Activated naive CD8-positive, alpha-beta T cell treated with anti-CD3 and anti-CD28 coated beads for 36 hours (primary cell): ENCODE measurements at places on chromosomes 13 and 19.
A peak's percentile ranks its signal among the peaks of the same experiment; 100 is the strongest.

- peak; percentile 33 for DNase-seq
These were observed 26.3 kb downstream of the CYP4F2 start for GRCh38 chr19:15871570-15871969.

- no peak for DNase-seq
These were observed 27.6 kb downstream of the MAU2 start for GRCh38 chr19:19348266-19348665.

- DNase-seq, result no peak
These were observed 3.4 kb upstream of the WIZ start for GRCh38 chr19:15453091-15453578.

DNA sequence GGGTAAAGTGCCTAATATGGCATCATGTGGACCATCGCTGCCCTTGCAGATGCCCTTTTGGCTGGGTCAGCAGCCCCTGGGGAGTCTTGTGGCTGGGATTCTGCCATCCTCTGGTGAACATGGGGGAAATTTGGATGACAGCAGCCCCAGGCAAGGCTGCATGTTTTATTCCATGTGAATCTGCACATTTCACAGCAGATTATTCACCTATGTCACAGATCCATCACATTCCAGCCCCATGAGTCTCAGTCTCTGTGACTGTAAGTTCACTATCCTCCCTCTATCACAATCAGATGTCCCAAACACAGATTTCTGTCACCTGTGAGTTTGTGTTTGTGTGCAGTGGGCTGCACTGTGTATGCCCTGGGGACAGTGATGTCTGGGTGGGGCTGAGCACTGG lies 36.8 kb upstream of the PSG9 start:
- DNase-seq, result no peak

DNA sequence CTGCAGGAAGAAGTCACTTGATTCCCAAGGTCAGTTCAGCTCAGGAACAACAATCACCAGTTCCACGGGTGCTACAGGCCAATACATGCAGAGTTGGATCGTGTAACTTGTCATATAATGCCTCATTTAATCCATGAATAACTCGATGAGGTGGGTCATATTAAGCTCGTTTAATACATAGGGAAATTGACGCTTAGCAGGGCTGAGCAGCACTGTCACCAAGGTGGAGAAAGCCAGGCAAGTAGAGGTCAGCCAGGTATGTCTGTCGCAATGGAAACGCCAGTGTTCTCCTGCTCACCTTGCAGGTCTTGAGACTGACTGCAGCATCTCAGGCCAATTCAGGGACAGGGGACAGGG lies 52.3 kb downstream of the CCDC70 start:
- no peak for DNase-seq

- DNase-seq, result no peak
These were observed 20.8 kb downstream of the URI1 start for GRCh38 chr19:29962793-29963192.

- no peak for DNase-seq
These were observed 5.7 kb downstream of the PGPEP1 start for GRCh38 chr19:18346091-18346490.

GRCh38 chr19:2500156-2500555 lies 24.2 kb downstream of the GADD45B start:
- DNase-seq, result no peak

DNA sequence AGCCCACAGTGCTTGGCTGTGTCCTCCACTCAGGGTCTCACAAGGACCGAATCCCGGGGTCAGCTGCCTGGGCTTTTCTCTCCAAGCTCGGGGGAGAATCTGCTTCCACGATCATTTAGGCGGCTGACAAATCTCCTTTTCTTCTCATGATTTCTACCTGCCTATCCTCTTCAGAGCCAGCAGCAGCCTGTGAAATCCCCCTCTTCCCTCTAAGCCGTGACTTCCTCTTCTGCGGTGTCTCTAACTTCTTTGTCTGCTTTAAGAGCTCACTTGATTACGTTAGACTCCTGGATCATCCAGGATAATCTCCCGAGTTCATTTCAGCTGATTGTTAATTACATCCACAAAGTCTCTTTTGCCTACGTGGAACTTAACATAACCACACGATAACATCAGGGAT lies 22.5 kb upstream of the ZNF845 start:
- no peak for DNase-seq

- peak; percentile 71 for DNase-seq
These were observed 19.0 kb upstream of the GPI start for GRCh38 chr19:34345947-34346351.

GRCh38 chr19:32811151-32811550 lies 58.4 kb downstream of the SLC7A9 start:
- DNase-seq, result no peak

GRCh38 chr13:103878891-103879605 lies 812.8 kb upstream of the SLC10A2 start:
- no peak for DNase-seq

GRCh38 chr13:34767778-34768177 lies 174.3 kb upstream of the NBEA start:
- DNase-seq, result no peak

GRCh38 chr13:49643035-49643646 lies 14.8 kb downstream of the ARL11 start:
- no peak for DNase-seq

- no peak for DNase-seq
These were observed 22.8 kb upstream of the ITM2B start for GRCh38 chr13:48210178-48210577.

- no peak for DNase-seq
These were observed 35.1 kb downstream of the USPL1 start for GRCh38 chr13:30652746-30653386.

- no peak for DNase-seq
These were observed 17.9 kb downstream of the ACTN4 start for GRCh38 chr19:38665219-38665931.

GRCh38 chr19:16355293-16356043 lies 30.8 kb downstream of the KLF2 start:
- no peak for DNase-seq

DNA sequence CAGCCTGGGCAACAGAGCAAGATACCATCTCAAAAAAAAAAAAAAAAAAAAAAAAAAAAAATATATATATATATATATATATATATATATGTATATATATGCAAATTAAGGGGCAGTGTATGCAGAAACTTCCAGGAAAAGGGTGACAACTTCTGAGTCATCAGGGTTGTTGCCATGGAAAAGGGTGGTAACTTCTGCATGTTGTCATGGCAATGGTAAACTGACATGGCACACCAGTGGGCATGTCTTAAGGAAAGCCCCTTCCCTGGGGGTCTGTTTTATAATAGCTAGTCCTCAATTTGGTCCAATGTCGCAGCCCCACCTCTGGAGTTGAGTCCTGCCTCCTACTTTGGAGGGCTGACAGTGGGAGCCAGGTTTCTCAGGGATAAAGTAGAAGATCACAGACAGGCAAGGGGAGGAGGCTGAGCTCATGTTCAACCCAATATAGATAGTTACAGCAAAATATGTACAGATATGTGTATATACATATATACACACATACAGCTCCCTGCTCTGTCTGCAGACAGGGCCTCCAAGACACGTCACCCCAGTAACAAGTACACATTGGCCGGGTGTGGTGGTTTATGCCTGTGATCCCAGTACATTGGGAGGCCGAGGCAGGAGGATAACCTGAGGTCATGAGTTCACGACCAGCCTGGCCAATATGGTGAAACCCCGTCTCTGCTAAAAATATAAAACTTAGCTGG lies 7.2 kb upstream of the FCHO1 start:
- DNase-seq, result peak; percentile 30

DNA sequence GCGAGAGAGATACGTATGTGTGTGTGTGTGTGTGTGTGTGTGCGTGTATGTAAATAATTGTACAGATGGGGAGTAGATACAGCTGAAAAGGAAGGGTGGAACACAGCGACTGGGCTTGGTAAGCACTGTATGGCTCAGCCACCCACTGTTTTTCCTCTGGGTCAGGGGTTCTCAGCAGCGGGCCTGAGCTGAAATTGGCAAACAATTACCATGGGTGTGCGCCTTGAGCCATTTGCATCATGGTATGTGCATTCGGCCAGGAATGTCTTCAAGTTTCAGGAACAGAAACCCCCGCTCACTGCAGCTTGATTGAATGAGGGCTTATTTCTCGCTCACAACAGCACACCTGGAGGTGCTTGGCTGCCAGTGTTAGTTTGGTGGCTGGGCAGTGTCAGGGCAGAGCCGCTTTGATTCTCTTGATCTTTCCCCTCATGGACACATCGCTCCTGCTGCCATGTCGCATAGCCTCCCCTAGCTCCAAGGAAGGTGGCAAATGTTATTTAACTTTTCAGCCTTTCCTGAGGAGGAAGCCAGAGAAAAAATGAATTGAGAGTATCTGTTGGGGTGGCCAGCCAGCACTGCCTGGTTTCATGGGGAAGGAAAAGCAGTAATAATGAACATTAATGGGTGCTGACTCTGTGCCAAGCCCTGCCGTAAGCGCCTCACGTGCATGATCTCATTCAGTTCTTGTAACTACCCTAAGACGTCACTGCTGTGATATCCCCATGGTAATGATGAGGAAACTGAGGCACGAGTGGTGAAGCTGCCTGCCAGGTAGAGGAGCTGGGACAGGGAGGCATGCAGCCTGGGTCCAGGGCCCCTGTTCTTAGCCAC lies 126.9 kb downstream of the SIPA1L3 start:
- DNase-seq, result no peak

DNA sequence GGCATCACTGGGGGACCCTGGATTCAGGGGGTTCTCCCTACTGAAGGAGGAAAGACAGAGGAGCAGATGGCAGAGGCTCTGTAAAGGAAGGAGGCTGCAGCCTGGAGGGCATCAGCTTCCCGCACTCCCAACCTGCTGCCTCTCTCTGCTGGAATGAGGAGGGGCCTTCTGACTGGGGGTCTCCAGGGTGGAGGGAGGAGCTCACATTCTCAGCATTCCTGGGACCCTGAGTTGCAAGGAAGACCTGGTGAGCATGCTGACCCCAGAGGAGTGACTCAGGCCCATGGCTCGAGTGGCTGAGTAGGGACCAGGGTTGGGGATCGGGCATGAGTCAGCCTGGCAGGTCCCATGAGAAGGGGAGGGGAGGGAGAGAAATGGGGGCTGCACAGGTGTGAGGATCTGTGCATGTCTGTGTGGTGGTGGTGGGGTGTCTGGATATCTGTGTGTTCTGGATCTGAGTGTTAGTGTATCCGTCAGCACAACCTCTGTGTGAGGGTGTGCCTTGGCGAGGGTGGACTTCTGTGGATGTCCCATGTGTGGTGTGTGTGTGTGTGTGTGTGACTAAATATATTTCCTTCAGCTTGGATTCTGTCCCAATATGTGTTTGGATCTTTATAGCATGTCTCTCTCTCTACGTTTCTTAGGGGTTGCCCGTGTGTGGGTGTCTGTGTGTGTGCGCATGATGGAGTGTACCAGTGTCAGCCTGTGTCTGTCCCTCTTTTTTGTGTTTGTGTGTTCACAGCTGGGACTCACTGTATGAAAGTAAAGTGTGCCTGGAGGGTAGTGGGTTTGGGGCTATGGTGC lies 4.6 kb downstream of the AXL start:
- DNase-seq, result peak; percentile 12

- no peak for DNase-seq
These were observed 1179.8 kb downstream of the SLITRK1 start for GRCh38 chr13:82702513-82702912.

DNA sequence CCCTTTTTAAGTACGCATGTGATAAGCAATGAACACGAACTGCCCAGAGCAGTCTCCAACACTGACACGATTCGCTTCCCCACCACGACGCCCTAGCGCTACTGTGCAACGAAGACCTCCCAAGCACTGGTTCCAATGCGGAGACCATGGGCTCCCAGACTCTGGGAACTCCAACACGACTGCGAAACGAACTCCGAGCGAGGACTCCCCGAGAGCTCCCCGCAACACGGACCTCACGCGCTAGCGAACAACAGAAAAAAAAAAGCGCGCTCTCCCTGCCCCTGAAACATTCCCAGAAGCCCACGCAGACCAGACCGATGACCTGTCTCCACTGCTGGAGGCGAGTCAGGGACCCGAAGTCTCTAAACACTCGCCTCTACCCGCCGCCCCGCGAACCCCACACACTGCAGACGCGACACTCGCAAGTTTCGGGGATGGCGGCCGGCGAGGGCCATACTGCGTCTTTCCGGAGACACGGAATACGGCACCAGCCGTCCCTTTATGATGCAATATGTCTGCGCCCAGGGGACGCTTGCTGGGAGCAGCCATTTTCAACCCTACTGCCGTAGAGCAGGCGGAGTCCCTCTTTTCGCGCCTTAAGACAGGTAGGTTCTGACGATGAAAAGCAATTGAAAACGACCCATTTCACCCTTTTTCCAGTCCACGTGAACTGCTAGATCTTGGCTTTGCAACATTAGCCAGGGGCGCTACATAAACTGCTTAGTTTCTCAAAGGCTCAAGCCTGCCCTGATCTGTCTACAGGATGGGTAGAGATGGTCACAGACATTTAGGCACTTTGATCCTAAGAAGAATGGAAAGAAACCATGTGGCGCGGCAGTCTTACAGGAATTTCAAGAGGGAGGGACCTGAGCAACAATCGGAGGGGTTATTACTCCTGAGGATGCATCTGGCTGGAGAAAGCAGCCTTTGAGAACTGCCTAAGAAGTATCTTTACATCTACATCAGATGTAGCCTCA lies at the start of gene ZNF577:
Gene ZNF577, minus strand, starts transcription at position 430 of the 977 bp plus-strand sequence. CDS start 7,569 bp downstream, outside the sequence.
- DNase-seq, result peak; percentile 83

DNA sequence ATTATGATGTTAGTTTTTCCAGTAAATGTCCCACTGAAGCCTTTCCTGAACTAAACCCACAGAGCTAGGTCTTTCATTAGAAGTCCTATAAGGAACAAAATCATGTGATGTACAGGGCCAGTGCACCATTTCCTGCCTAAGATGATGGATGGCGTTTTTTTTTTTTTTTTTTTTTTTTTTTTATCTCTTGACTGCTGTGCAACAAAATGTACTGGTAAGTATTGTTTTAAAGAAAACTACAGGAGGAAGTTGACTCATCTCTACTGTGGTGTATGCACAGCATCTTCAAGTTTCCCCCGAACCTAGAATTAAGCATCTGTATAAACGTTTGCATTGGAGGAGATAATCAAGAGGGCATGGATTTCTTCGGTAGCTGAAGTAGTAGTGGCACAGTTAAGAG lies 197.5 kb downstream of the NBEA start:
- DNase-seq, result no peak

- DNase-seq, result no peak
These were observed 583.9 kb upstream of the SLITRK6 start for GRCh38 chr13:86383151-86383550.

- no peak for DNase-seq
These were observed 68.9 kb downstream of the FGF9 start for GRCh38 chr13:21739771-21740170.

DNA sequence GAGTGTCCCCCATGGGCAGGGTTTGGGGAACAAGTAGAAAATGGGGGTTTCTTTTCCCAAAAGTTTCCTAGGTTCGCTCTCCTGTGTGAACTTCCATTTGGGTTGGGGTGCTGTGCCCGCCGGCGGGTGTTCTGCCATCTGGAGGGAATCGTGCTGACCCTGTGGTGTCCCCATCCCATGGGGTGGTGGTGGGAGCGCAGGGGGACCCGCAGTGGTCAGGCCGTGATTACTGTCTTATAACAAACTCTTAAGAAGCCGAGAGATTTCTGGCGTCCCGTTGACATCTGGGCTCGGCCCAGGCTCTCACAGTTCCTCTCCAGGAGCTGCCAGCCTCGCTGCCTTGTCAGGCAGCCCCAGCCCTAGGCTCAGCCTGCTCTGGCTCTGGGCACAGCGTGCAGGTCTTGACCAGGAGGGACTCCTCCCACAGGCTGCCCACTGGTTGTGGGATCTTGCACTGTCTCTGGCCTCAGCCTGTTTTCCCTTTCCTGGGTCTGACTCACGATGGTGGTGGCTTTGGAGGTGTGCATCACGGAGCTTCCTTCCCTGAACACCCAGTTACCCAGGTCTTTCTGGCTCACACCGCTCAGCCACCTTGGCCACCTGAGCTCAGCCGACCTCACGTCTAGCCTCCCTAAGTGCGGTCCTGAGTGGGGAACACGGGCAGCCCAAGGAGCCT lies 34.5 kb downstream of the PLEKHJ1 start:
- DNase-seq, result no peak

GRCh38 chr19:3243819-3244700 lies 19.6 kb downstream of the CELF5 start:
- DNase-seq, result peak; percentile 51
